ENCODE measurements at places on chromosomes 2 and 18.

DNA sequence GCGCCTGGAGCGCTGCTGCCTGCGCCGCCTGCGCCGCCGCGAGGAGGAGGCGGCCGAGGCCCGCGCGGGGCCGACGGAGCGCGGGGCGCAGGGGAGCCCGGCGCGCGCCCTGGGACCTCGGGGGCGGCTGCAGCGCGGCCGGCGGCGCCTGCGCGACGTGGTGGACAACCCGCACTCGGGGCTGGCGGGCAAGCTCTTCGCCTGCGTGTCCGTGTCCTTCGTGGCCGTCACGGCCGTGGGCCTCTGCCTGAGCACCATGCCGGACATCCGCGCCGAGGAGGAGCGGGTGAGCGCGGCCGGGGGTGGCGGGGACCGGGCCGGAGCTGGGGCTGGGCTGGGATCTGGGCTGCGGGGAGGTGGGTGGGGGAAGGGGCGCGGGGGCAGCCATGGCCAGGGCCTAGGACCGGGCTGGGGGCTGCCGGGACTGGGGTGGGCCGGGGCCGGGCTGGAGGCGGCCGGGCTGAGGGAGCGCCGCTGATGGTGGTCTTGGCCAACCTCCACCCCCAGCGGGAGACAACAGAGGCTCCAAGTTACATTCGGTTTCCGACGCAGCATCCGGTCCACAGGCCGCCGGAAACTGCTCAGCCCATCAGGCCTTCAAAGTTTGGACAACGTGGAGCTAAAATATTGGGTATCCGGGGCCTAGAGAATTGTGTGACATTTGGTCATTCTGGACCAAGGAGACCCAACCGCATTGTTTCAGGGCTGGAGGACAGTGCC is 66.4 kb downstream of the KCNG2 start:
- DNase-seq = no peak

- no peak for DNase-seq
These were observed 36.3 kb upstream of the SLC8A1 start for GRCh38 chr2:40488101-40488601.

DNA sequence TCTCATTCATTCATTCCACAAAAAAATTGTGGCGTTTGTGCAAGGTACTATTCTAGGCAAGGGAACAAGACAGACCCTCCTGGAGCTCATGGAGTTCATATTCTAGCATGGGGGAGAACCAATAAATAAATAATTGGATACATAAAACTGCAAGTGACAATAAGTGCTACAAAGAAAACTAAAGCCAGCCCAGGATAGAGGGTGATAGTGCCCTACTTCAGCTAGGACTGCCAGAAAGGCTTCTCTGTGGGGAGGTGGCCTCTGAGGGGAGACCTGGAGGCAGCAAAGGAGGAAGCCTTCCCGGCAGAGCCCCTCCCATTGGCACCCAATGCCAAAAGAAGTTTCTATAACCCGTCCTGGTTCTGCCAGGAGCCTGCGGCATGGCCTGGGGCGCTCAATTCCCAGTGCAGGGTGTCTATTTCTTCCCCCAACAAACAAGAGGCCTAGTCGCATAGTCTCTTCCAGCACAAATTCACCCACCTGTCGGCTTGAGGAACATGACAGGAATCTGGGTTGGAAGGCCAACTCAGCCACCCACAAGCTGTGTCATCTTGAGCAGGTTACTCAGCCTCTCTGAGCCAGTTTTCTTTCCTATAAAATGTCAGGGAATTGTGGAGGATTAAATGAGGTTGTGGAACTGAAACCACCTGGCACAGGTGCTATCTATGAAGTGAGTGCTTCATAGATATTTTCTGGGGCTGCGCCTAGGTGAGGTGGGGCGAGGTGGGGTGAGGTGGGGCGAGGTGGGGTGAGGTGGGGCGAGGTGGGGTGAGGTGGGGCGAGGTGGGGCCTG is 94.3 kb downstream of the ZFP36L2 start:
- no peak for DNase-seq

GRCh38 chr2:104871972-104872865 is 18.3 kb downstream of the POU3F3 start:
- no peak for DNase-seq

GRCh38 chr2:179711375-179711774 is 150.0 kb downstream of the ZNF385B start:
- no peak for DNase-seq

- no peak for DNase-seq
These were observed 166.9 kb downstream of the SOCS6 start for GRCh38 chr18:70455731-70456130.

DNA sequence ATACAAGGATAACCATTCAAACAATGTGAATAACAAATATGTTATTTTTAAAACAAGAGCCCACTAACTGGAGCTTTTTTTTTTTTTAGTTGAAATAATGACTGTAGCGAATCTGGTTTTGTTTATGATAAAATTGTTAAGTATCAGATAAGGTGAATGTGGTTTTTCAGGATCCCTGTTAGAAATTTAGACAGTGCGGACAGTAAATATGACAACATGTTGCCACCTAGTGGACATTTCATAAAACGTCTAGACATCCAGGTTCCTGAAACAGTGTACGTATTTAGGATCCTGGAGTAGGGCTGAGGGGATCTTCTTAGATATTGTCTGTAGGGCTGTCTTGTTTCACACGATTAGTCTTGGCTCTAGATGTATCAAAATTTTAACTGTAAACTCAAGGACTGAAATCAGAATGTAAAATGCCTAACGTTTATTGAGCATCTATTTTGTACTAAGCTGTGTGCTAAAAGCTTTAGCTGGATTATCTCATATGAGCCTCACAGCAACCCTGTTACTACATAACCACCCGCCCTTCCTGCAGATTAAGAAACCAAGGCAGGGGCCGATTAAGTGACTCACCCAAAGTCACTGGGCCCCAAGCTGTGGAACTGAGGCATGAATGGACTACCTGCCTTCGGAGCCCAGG is 23.9 kb upstream of the CCDC68 start:
- DNase-seq = no peak

DNA sequence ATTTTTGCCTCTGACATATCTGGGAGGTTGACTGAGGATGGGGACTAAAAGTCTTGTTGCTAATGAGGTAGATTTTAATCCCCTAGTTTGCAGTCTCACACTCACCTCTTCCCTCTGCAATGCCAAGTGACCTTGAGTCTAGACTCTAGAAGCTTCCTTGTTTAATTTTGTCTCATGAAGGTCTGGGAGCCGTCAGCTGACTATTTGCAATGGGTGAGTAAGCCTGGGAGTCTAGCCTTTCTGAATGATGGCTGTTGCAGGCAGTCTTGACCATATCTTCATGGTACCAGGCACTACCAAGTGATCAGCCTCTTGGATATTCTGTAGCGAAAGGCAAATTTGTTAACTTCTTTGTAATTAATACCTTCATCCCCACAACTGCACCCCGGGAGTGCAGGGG is 61.2 kb downstream of the ARHGAP15 start:
- DNase-seq = no peak
